ENCODE measurements at places on chromosomes 5 and 9. TPM values are rescaled to one million over a fixed set of nuclear protein-coding genes. Genes with fewer than 3 reads are reported as not detected.

GRCh38 chr9:68473790-68474189, 66.9 kb downstream of the TMEM252 start:
- H3K36me3 ChIP-seq: no peaks in the 10 kb centered on the region
- no peak for DNase-seq
- H3K27ac ChIP-seq: no peak overlapping the region
- peaks cover 6% of the 10 kb centered on the region for H3K27me3 ChIP-seq
- no peaks in the 10 kb centered on the region for H3K4me1 ChIP-seq

DNA sequence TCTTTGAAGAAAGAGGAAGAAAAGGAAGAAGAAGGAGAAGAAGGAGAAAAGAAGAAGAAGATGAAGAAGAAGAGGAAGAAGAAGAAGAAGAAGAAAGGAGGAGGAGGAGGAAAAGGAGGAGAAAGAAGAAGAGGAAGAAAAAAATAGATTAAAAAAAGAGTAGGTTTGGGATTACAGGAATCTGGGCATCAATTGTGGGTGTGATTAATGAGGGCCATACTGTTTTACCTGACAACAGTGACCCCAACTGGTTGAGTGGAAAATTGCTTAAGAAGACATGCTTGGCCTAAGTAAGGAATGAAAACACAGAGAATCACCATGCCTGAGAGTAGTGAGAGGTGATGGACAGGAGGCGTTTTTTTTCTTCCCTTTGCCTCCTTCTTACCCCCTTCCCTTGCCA, 114.6 kb downstream of the FAM170A start:
- H3K27ac ChIP-seq: no peak overlapping the region
- H3K4me1 ChIP-seq: no peaks in the 10 kb centered on the region
- H3K36me3 ChIP-seq: no peaks in the 10 kb centered on the region
- DNase-seq: no peak
- H3K27me3 ChIP-seq: no peaks in the 10 kb centered on the region

Gene TAS2R1
- not detected for total RNA-seq

Gene ARSI
- total RNA-seq: not detected

Gene LRSAM1
- 25.5 TPM for total RNA-seq

Gene ITGA1
- 23.6 TPM for total RNA-seq

Gene BRINP1
- total RNA-seq: not detected

Measured in activated naive CD8-positive, alpha-beta T cell treated with anti-CD3 and anti-CD28 coated beads, Interleukin-2, amount 10 ng/mL, durations not matched to agents 7 days and 5 days (primary cell).